SW480 (cell line): ENCODE measurements at places on chromosomes 3 and 15.
A peak's percentile ranks its signal among the peaks of the same experiment; 100 is the strongest.

GRCh38 chr15:64396789-64397188 lies 9.2 kb downstream of the TRIP4 start:
- DNase-seq = no peak

DNA sequence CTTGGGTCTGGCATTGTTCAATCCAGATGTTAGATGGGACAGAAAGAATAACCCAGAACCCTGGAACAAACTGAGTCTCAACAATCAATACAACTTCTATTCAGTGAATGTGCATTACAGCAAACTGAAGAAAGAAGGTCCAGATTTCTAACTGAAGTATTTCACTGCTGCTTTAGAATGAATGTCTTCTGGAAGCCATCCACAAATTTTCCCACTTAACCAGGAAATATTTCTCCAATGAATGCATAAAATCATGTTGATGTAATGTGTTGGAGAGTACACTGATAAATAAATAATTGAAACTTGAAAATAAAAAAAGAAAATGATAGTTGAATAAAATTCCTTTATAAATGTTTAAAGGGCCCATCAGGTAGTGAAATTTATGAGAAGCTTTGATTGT lies 658.6 kb downstream of the ZBBX start:
- no peak for DNase-seq

DNA sequence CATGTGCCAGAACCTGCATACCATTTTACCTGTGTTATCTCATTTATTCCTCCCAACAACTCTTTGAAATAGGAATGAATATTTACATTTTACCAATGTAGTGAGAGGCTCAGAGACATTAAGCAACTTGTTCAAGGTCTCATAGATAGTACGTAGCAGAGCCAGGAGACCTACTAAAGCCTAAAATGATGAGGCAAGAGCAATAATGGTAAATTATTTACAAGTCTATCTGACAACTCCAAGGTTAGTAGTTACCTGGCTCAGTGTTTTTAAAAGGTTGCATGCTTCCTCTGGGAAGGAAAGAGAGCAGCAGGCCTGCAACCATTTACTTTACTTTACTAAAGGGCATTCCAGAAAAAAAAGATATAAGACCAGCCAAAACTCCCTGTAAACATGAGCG lies 103.0 kb downstream of the CFAP20DC start:
- no peak for DNase-seq

- DNase-seq = no peak
Observed at GRCh38 chr3:163547014-163547685, 1531.1 kb downstream of the SI start.

DNA sequence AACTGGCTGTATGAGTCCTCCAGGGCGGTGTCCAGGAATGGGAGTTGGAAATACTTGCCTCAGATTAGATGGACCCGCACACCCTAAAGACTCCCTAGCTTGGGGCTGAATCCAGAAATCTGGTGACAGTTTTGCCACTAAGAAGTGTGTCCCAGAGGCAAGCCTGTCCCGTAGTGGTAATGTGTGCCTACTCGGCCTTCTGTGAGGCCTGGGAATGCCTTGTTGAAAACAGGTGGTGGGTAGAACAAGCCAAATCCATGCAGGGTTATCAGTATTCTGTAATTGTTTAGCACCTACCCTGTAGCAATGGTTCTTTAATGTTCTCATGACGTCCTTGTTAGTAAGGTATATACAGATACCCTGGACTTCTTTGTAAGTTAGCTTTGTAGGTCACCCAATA lies 1.6 kb downstream of the C3orf52 start:
- no peak for DNase-seq

DNA sequence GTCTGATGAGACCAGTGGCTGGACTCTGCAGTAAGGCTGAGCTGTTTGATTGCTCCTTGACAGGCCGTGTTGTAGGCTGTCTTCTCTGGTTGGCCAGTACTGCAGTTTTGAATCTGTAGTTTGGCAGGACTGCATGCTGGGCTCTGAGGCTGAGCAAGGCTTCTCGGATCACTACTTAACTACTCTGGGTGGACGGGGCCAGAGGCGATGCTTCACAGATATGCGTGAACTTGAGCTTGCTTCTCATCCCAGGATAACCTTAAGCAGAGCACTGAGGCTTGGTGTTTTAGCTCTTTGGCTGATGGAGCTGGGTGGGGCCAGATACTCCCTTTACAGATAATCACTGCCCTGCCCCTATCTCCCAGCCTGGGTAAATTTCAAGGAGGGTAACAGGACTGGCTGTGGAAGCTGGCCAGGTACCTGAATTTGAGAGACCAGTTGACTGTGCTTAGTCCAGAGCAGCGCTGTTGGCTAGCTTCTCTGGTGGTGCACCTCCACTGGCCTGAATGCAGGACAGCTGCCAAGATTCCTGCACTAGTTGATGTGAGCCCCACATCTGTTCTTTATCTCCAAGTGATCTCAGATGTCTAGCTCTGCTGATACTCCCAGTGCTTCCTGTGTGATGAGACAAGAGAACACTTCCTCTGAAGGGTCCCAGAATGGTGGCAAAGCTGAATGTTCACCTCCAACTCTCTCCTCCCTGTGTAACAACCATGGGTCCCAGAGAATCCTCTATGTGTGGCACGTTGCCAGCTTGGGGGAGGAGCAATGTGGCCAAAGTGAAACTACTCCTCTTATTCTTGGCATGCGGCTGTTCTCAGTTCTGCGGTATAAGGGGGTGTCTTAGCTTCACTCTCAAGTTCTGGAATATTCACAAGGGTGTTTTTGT lies 37.9 kb downstream of the RPL39L start:
- peak; percentile 60 for DNase-seq

DNA sequence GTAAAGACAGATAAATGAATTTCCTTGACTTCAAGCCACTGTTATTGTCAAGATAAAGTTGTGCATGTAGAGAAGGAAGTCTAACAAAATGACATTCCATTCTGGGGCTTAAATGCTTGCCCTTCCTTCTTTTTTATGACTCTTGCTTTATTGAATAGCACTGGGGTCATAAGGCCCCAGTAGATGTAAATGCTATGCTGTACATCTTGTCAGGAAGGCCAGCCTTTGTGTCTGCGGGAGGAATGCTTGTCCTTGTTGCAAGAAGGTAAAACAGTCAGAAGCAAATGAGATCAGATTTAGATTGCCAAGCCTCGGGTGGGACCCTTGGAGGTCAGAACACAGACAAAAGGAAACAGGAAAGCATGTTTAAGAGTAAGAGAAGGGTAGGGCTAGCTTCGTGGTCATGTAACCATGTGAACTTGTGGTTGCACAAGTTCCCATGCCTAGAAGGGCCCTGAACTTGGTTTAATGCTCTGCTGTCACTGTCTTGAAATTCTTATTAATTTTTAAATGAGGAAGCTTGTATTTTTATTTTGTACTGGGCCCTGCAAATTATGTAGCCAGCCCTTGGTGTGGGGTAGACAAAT lies 81.5 kb downstream of the PPM1L start:
- DNase-seq = no peak

DNA sequence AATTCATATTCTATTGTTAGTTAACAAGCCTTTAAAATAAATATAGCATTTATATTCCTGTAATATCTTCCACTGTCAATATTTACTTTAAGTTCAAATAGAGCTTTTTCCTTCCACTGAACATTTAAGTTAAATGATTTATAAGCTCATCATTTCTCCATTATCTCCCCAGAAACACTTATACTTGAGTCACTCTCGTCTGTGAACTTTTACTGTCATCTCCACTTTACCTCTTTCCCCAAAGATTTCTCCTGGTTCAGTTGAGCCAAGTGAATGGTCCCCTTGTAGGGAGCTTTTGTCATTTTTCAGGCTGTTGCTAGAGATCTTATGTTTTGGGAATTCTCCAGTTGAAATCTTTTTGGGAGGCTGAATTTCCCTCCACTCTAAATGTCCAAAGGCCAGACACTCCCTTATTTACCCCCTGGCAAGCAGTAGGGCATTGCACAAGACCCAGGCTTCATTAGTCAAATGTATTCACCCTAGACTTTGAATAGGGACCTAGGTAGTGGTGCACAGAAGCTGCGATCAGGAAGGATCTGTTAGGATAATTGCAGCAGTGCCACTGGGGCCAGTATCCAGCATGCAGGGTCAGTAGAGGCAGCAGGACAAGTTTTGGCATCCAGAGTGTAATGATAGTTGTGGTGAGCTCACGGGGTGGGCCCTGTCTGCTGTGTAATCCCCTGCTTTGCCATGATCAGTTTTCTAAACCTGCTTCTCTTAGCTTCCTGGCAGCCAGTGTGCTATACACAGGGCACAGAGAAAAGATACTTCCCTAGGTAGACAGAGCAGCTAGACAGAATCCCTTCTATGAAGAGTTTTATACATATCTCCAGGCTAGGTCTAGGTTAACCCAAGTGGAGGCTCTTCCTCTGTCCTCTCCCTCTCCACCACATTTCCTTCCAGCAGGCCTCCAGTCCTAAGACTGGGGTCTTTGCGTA lies 356.5 kb upstream of the SLCO3A1 start:
- DNase-seq = no peak

GRCh38 chr3:184952671-184953070 lies 140.7 kb downstream of the VPS8 start:
- no peak for DNase-seq

- peak; percentile 96 for DNase-seq
Observed at GRCh38 chr15:41490355-41490754, 3.3 kb upstream of the ITPKA start.

- DNase-seq = no peak
Observed at GRCh38 chr3:172397716-172398405, 50.4 kb downstream of the GHSR start.

DNA sequence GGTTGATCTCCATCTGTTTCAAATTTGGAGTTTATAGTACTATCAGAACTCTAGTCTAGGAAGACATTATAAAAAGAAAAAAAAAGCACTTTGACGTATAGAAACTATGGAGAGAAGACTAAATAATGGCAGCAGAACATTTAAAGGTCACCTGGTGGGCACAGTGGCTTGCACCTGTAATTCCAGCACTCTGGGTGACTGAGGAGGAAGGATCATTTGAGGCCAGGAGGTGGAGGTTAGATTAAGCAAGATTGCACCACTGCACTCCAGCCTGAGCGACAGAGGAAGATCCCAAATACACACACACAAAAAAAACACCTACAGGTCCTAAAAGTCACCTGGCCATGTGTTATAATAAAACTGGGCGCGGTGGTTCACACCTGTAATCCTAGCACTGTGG lies 13.8 kb downstream of the SIN3A start:
- no peak for DNase-seq

GRCh38 chr3:128424508-128425069 lies 42.1 kb downstream of the DNAJB8 start:
- peak; percentile 90 for DNase-seq

DNA sequence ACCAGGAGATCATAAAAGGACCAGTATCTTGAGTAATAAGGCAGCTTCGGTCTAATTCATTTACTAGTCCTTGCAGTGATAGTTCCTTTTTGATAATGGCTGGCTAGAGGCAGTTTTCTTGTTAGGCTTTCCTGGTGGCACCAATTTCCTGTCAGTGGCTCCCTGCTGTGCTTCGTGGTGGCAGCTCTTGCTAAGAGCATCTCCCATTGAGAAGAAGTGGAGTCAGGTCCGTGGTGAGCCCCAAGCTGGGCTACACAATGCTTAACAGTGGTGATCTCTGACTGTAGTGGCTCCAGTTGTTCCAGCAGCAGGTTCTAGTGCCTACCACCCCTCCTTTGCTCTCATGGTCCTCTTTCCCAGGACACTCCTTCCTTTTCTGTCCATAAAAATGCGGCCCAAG lies 111.2 kb downstream of the RAP2B start:
- no peak for DNase-seq

DNA sequence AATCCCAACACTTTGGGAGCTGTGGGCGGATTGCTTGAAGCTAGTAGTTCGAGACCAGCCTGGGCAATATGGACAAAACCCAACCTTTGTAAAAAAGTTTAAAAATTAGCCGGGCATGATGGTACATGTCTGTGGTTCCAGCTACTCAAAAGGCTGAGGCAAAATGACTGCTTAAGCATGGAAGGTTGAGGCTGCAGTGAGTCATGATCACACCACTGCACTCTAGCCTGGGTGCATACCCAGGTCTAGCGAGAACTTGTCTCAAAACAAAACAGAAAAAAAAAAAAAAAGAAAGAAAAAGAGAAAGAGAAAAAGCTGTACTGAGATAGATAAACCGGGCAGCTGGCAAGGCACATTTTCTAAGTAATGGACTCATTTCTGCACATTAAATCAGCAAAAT lies 10.6 kb downstream of the ARPP19 start:
- no peak for DNase-seq

GRCh38 chr15:58566029-58566428 lies 134.2 kb downstream of the LIPC start:
- no peak for DNase-seq

GRCh38 chr3:172311217-172311616 lies 137.0 kb downstream of the GHSR start:
- no peak for DNase-seq

- DNase-seq = peak; percentile 54
Observed at GRCh38 chr3:129942296-129942695, 32.2 kb upstream of the TRH start.

- DNase-seq = no peak
Observed at GRCh38 chr15:57387564-57388076, 11.3 kb downstream of the CGNL1 start.

GRCh38 chr15:36661042-36661441 lies 81.6 kb downstream of the CDIN1 start:
- no peak for DNase-seq
